ENCODE measurements at places on chromosomes 2 and 18. TPM values are rescaled to one million over a fixed set of nuclear protein-coding genes. Genes with fewer than 3 reads are reported as not detected.

The SERPINB12 gene
- not detected for polyA plus RNA-seq

The POLE4 gene
- polyA plus RNA-seq: 131 TPM

GRCh38 chr18:56645415-56646016 lies 5.6 kb upstream of the WDR7 start:
- DNase-seq: no peak

DNA sequence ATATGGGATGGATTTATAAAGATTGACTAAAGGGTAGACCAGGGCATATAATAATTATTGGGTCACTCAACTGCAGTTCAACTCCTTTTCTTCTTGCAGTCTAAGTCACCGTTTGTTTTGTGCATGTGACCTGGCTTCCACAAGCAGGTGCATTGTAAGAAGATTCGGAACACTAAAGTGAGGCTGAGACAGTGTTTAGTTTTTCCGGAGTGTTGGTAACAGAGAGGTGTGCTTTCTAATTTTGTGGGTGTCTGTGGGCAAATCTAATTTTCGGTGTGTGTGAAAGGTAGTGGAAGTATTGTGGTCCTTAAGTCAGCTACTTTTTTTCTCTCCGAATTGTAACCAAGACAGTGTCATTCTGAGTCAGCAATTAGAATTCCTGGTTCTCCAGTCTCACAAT lies 184.5 kb downstream of the CDH19 start:
- DNase-seq: no peak

DNA sequence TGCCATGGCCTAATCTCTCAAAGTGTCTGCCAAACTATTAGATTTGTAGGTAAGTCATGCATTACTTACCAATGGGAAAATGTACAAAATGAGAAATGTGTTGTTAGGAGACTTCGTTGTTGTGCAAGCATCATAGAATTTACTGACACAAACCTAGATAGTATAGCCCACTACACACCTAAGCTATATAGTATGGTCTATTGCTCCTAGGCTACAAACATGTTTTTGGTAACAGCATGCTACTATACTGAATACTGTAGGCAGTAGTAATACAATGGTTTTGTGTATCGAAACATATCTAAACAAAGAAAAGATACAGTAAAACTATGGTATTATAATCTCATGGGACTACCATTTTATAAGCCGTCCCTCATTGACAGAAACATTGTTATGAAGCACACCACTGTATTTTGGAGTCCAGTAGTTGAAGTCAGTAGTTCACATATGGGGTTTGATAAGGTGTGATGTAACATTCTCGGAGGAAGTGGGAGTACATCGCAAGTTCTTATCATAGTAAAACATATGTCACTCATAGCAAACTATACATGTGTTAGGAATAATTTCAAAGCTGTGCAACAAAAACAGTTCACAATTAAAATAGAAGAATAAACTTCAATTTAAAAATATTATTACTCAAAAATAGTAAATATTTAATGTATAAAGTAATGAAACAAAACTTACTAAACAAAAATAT lies 12.0 kb upstream of the GTF2A1L start:
- DNase-seq: no peak

- DNase-seq: no peak
Observed at GRCh38 chr2:19577723-19578122, 219.3 kb upstream of the OSR1 start.

DNA sequence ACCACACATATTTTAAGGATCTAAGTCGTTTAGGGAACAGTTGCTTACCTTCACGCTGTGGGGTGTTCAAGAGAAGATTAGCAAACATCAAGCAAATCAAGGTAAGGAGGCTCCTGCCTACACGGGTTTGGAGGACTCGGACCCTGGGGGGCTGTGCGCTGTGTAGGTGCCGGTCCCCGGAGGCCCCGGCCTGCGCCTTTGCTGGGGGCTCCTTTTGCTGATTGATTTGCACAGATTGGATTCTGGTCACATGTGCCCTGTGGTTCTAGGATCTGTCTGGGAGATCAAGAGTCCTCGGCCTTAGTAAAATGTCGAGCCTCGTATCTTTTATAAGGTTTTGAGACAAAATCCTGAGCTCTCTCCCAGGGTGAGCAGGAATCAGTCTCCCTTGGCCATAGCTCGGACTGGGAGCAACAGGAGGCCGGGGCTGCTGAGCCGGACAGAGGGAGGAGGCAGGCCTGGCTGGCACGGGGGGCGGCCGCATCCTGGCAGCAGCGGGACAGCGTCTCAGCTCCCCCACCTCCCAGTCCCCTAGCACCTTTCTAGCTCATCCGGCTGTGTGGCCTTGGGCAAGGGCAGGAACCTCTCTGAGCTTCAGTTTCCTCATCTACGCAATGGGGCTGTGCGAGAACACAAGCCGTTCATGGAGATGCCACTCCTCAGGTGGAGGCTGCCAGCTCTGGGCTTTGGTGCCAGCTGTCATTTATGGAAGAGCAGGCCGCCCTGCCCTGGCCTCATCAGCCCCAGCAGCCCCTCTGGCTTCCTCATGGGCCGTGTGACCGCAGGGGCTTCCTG lies 147.2 kb downstream of the MBP start:
- no peak for DNase-seq

DNA sequence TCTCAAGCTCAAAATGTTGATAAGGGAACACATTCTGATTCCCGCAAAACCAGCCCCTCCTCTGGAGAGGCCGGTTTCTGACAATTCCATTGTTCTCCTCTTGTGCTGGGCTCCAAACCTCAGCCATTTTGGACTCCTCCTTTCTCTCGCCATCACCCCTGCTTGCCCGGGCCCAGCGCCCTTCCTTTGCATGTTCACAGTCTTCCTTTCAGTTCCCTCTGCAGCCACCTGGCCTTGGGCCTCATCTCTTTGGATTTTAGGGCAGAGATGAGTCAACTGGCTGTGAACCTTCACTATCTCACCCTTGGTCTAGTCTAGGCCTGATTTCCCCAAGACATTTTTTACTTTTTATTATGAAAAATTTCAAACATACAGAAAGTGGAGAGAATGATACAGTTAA lies 155.9 kb upstream of the MAP3K20 start:
- DNase-seq: no peak
